Thyroid gland (tissue), 4 donors: ENCODE measurements at places on chromosomes 2 and 18. TPM values are rescaled to one million over a fixed set of nuclear protein-coding genes. Genes with fewer than 3 reads are reported as not detected.

- no peak for DNase-seq
Measured at GRCh38 chr2:192437653-192438052, 242.9 kb upstream of the TMEFF2 start.

- DNase-seq: no peak
Measured at GRCh38 chr2:149357058-149357457, 26.7 kb downstream of the LYPD6 start.

DNA sequence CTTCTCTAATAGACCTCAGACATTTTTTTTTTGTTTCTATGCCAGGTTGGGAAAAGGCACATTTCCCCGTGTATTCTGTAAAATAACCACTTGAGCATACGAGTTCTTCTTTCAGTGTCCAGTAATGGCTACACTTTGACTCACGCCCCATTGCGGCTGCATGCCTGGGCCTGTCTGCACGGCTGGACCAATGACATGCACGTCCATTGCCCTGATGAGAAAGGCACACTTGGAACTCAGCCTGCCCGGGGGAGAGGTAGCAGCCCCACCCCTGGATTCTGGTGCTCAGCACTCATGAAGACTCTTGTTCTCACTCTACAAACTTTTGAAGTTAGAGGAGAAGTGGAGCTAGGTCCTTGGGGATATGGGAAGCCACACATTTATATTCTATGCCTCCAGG is 5.8 kb downstream of the PCARE start:
- DNase-seq: peak; percentile 86

DNA sequence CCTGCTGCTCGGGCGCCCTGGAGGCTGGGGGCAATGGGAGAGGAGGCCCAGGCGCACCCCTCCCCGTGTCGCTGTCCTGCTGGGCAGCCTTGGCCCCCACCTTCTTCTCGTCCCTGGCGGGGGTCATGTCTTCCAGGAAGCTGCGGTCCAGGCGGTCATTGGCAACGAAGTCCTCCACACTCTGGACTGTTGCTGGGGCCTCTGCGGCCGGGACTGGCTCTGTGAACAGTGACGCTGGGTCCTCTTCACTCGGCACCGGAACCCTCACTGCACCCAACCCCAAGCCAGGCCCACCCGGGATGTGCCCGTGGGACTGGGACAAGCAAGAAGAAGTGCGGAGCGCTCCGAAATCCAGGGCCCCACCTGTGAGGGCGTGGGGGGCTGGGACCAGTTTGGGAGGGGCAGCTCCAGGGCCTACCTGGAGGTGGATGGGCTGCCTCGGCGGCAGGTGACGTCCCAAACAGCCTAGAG is 308.0 kb downstream of the CCDC74A start:
- no peak for DNase-seq

- DNase-seq: no peak
Measured at GRCh38 chr2:181725476-181725875, 45.2 kb upstream of the NEUROD1 start.

DNA sequence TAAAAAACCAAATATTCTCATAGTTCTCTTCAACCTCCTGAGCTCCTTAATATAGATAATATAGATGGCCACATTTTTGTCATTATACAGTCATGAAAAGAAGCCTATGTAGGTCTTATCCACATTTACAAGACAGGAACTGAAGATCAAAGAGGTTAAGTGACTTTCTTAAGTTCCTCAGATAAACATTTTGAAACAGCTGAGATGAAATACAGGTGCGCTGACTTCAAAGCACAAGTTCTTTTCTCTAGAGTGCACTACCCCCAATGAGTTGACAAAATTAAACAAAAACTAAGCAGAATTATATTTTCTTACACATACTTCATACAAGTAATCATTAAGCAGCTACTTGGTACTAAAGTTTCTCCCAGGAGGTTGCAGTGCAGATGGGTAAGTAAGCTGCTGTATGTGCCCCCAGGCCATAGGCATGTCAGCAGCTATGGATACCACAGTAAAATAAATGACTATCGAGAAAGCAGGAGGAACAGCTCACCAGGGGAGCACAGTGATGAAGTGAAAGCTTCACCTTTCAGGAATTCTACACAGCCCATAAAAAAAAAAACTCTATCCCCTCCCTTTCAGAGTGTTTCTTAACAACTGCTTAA is 199.8 kb downstream of the DPP10 start:
- DNase-seq: no peak

- peak; percentile 69 for DNase-seq
Measured at GRCh38 chr2:215435870-215436704, at the start of gene FN1. Gene FN1, minus strand, starts transcription at chr2:215436068. Its CDS starts 266 bp downstream, at chr2:215435802.

GRCh38 chr18:51711298-51711889 is 513.9 kb upstream of the MEX3C start:
- DNase-seq: no peak

- no peak for DNase-seq
Measured at GRCh38 chr2:205814039-205814364, 131.7 kb downstream of the NRP2 start.

DNA sequence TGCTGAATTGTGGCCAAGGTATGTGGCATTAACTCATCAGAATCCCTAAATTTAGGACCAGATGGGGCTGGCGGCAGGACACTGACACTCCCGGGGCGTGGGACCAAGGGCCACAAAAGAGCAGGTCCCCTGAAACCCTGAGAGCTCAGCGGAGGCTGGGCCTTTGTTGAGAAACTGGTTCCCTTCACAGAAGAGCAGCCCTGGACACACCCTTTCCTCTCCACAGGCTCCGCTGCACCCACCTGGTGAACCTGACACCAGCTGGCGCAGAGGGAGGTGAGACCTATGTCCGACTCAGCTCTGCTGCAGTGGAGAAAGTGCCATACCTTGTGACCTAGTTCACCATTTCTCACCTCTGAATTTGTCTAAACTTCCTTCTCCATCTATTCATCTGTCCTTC is 119.5 kb downstream of the RTP5 start:
- no peak for DNase-seq

- DNase-seq: peak; percentile 7
Measured at GRCh38 chr2:8457699-8458502, 224.0 kb upstream of the ID2 start.

- no peak for DNase-seq
Measured at GRCh38 chr2:235668782-235669181, 174.9 kb downstream of the AGAP1 start.

GRCh38 chr2:147543056-147543455 is 301.8 kb upstream of the ACVR2A start:
- DNase-seq: no peak

- DNase-seq: no peak
Measured at GRCh38 chr2:221527776-221528309, 44.3 kb downstream of the EPHA4 start.

DNA sequence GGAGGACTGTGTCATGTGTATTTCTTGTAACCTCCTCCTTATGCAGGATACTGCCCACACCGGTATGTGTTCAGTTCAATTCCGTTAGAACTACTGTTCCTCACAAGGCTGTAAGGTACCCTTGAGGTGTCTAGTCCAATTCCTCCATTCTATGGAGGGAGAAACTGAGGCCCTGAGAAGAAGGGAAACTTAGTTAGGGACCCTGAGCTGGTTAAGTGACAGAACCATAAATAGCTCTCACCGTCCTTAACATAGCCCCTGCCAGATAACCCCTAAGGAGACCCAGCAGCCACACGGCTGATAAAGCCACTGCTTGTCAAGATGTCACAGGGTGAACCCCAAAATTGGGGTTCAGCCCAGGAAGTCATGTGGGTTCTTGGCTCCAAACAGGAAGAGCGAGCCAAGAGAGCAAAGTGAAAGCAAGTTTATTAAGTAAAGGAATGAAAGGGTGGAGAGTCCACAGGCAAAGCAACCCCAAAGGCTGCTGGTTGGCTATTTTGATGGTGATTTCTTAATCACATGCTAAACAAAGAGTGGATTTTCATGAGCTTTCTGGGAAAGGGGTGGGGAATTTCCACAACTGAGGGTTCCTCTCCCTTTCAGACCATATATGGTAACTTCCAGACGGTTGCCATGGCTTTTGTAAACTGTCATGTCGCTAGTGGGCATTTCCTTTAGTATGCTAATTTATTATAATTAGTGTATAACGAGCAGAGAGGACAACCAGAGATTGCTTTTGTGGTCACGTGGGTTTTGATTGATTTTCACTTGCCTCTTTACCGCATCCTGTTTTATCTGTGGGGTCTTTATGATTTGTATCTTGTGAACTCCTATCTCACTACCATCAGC is 83.4 kb upstream of the RTN4 start:
- DNase-seq: no peak

- no peak for DNase-seq
Measured at GRCh38 chr2:207254591-207255464, 89.1 kb upstream of the KLF7 start.

DNA sequence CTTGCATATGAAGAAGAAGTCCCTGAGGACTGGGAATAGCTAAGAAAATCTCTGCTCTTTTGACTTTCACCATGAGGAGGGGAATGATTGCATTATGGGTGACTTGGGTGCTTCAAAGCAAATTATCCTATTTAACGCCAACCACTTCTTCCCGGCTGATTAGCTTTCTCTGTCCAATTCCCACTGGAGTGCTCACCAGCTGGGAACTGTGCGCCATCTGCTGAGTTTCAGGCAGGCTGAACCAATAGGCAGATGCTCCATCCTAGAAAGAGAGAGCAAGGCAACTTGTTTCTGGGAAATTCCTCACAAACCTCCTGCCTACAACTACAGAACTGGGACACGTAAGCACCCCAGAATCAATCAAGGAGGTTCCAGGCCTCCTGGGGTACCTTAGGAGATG is 49.4 kb downstream of the POLE4 start:
- DNase-seq: no peak

GRCh38 chr18:22108674-22109073 is 60.7 kb upstream of the GATA6 start:
- peak; percentile 24 for DNase-seq

GRCh38 chr2:166090908-166091307 is 36.9 kb downstream of the SCN1A start:
- no peak for DNase-seq

DNA sequence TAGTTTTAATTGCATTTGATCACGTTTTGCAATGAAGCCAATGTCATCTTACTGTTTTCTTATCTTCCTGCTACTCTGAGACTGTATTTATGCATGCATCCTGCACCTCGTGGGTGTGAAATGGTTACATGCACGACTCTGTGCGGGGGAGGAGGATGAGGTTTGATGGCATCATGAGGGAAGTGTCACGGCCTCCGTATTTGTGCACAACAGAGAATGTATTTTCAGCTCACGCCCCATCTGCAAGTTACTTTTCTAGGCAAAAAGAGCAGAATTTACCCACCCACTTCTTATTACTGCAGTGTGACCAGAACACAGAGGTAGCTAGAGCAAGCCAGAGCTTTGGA is 145.1 kb downstream of the TDRD15 start:
- DNase-seq: no peak

DNA sequence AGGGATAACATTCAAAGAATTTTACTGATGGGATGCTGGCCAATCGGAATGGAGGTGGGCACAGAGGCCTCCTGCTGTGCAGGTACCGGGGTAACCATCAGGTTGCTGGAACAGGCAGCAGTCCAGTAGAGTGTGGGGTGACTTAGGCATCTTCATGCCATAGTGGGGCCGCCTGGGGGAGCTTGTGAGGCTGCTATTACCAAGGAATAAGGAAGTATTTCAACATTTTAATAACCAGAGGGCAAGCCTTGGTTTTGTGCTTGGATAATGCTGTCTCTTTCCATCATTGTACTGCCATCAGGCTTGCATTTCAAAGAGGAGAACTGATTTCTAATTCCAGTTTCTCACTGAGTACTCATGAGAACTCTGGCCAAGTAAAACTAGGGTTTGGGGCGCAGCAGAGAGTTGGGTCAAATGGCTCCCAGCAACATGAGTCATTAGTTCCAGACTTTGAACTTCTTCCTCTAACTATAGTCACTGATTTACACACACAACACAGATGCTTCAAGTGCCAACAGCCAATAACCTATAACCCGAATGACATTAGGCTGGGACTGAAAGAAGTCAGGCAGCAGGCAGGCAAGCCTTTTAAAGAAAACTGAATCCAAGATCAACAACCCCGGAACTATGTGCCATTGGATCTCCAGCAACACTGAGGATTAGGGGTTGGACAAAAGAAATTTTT is 56.1 kb upstream of the FHL2 start:
- peak; percentile 21 for DNase-seq

DNA sequence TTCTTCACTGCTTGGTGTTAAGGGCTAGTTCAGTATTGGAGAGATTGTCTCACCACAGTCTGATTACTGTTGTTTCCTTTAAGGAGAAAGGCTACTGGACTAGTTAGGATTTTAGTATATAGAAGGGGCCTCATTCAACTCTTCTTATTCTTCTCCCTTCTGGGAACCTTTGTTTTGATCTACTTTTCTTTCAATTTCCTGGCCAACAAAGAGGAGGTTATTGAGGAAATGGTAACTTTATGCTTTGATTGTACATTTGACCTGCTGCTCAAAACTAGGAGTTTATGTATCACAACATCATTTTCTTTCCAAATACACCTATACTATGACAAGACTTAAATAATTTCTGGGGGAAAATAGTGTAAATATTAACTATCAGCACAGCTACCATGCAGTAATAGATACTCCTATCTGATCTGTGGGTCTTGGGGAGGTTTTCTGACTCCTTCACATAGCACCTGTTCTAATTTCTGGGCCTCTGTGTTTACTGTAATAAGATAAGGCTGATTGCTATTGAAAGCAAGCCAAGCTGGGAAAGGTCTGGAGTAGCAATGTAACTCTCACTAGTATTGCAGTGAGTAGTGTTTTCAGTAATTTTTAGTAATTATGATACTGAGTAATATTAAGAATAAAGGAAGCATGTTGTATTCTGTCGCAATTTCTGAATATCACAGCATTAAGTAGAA is 395.3 kb downstream of the NUP35 start:
- DNase-seq: no peak

DNA sequence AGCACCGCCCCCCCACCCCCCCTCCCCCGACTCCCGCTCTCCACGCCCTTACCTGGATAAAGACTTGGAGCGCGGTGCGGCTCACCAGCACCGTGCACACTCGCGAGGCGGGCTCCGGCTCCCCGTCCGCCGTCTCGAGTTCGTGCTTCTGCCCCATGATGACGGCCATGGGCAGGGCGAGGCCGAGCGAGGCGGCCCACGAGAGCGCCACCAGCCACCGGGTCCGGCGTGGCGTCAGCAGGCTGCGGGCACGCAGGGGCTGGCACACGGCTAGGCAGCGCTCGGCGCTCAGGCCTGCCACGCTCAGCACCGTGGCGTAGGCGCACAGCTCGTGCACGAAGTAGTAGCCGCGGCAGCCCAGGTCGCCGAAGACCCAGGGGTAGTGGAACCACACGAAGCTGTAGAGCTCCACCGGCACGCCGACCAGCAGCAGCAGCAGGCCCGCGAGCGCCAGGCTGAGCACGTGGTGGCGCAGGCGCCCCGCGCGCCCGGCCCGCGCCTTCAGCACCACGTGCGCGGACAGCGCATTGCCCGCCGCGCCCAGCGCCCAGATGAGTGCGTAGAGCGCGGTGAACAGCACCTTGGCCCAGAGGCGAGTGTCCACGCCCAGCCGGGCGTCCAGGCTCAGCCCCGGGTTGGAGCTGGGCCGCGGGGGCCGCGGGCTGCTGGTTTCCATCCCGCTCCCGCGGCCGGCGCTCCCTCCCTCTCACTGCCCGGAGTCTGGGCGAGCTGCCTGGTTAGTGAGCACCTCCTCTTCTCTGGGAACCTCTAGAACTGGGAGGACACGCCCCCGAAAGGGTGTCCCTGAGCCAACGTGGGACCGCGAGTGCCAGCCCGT is at the start of gene NTSR2:
NTSR2 (minus strand) TSS at position 742 of the 838 bp plus-strand sequence; CDS start at position 676, 66 bp downstream.
- peak; percentile 82 for DNase-seq

Gene DSEL
- total RNA-seq: 8.2 TPM

Gene IL1R2
- total RNA-seq: 2.7 TPM

Gene CCDC148
- total RNA-seq: 4.6 TPM

Gene SERPINB10
- total RNA-seq: not detected

Gene MAL
- 19.3 TPM for total RNA-seq

Gene GALR1
- 0.04 TPM for total RNA-seq

Gene DSG1
- total RNA-seq: not detected

Gene REG3G
- not detected for total RNA-seq

Gene SERPINB2
- total RNA-seq: not detected

Gene AGXT
- total RNA-seq: not detected

Gene LAMA3
- total RNA-seq: 9.1 TPM

Gene IL1RN
- total RNA-seq: not detected
